Epithelial cell of esophagus (primary cell): ENCODE measurements at places on chromosomes 2 and 18.

DNA sequence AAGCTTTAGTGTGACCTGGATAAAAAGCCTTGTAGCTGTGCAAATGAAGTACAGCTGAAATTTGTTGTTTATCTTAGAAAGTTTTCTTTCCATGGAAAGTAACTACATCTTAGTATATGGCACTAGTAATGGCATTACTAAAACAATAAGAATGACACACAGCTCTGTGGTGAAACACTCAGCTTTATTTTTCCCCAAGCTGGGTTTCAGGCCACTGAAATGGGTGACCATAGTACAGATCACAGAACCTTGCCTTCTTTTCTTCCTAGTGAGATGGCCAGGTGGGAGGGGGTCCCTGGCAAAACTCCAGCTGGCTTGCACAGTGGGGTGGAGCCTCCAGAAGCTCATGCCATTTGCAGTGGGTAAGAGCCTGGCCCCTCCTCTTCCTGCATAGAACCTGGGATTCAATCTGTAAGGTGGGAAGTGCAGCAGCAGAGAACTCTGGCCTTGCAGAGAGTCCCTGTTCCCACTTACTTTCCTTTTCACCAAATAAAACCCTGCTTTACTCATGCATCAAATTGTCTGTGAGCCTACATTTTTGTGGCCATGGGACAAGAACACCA is 17.6 kb upstream of the GRP start:
- DNase-seq: no peak

GRCh38 chr18:51519571-51519970 is 322.1 kb upstream of the MEX3C start:
- DNase-seq: peak; percentile 34

DNA sequence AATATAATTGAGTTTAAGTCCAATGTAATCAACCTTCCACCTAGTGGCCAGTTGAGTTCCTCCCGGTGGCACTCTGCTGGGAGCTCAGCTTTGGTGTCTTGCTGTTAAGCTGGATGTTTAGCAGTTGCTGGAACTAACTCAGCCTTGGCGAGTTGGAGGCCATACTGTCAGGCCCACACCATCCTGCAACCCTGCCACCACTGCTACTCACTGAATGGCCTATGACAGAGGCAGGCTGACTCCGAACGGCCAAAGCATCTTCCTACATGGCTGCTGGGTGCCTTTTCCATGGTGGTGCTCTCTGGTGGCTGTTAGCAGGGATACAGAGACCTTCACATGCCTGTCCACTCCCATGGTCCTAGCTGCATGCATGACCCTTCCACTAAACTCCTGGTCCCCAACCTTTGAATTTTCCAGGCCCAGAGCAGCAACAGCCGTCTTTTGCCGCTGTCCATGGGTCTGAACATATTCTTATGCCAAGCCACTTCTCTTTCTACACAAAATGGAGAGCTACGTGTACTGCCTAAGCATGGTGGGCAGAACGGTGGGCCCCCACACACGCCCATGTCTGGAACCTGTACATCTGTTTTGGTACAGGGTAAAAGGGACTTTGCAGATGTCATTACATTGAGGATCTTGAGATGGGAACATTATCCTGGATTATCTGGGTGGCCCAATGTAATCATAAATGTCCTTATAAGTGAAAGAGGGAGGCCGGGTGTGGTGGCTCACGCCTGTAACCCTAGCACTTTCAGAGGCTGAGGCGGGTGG is 15.0 kb upstream of the TRAF3IP1 start:
- DNase-seq: peak; percentile 41

- peak; percentile 54 for DNase-seq
Observed at GRCh38 chr2:170155022-170155722, 22.8 kb upstream of the MYO3B start.

GRCh38 chr2:11539317-11540147 is 5.7 kb downstream of the GREB1 start:
- no peak for DNase-seq
